ENCODE measurements at places on chromosomes 4 and X.

DNA sequence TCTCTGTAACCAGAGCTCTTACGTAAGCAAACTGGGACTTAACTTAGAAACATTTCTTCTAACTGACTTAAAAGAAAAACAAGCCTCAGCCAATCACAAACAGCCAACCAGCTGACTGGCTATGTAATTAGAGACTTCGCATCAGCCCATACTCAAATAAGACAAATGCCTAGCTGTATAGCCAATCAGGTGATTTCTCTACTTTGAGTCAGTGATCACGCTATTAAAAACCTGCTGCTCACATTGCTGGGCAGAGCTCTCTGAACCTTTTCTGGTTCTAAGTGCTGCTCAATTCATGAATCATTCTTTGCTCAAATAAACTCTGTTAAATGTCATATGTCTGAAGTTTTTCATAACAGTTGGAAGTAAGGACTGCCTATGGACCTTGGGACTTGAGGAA, 9.9 kb upstream of the SMIM10L2A start:
- H3K27ac ChIP-seq: no peak overlapping the region
- H3K36me3 ChIP-seq: no peaks in the 10 kb centered on the region
- DNase-seq: no peak
- H3K27me3 ChIP-seq: peaks cover 12% of the 10 kb centered on the region
- H3K4me3 ChIP-seq: no peak overlapping the region

DNA sequence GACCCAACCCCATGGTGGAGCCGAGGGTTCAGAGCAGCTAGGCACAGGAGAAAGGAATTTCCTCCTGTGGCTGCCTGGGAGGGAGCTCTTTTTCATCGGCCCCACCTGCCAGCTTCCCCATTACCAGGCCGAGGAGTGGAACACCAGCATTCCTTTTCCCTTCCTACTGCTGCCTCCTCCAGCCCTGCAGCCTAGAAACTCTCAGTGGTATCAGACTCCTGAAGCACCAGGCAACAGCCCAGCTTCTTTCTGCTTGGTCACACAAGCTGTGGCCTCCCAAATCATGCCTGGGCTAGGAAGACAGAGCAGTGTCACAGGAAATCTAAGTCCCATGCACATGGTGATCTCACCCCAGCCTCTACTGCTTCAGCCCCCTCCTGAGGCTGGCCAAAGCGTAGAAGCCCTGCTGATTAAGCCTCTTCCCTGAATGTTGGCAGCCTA, 30.1 kb downstream of the RTL5 start:
- no peaks in the 10 kb centered on the region for H3K36me3 ChIP-seq
- no peak overlapping the region for H3K4me3 ChIP-seq
- H3K4me1 ChIP-seq: peaks cover 9% of the 10 kb centered on the region
- H3K27ac ChIP-seq: no peak overlapping the region
- H3K27me3 ChIP-seq: no peaks in the 10 kb centered on the region

- H3K4me1 ChIP-seq: no peaks in the 10 kb centered on the region
- H3K27me3 ChIP-seq: no peaks in the 10 kb centered on the region
- H3K27ac ChIP-seq: no peak overlapping the region
These were observed 2.3 kb downstream of the SLC10A6 start for GRCh38 chr4:86846921-86847320.

GRCh38 chrX:134712272-134712671, 54.0 kb upstream of the PLAC1 start:
- no peaks in the 10 kb centered on the region for H3K36me3 ChIP-seq
- no peaks in the 10 kb centered on the region for H3K27me3 ChIP-seq
- no peak overlapping the region for H3K4me3 ChIP-seq
- no peak for DNase-seq
- no peak overlapping the region for H3K27ac ChIP-seq

GRCh38 chrX:4091046-4091760, 377.8 kb upstream of the PRKX start:
- H3K27me3 ChIP-seq: no peaks in the 10 kb centered on the region
- H3K4me3 ChIP-seq: no peak overlapping the region
- no peak overlapping the region for H3K27ac ChIP-seq
- H3K4me1 ChIP-seq: no peaks in the 10 kb centered on the region

DNA sequence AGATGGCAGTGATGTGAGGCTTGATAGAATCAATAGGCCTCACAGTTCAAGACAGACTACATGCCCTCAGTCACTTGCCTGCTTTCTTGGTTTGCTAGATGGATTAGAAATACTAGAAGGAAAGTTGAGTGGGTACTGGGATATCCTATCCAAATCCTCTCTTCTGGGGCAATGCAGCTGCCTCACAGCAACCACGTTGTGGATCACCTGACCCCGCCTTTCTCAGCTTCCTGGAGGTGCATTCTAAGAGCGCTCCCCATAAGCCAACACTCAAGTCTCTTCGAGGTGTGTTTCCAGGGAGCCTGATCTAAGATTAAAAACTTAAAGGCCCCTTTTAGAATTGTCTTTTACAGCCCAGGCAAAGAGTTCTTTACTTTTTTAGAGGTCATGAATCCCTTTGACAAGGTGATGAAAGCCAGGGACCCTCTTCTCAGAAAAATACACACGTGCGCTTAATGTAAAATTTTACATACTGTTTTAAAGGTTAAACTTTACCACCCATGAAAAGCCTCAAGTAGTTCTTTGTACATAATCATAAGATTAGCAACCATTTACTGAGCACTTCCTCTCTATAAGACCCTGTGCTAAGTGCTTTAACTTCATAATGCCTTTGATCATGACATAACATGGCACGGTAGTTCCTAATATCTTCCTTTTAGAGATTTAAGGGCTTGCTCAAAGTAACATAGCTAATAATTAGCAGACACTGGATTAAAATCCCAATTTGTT, 840 bp upstream of the RPL34 start:
- no peaks in the 10 kb centered on the region for H3K27me3 ChIP-seq
- peaks cover 21% of the 10 kb centered on the region for H3K36me3 ChIP-seq
- no peak overlapping the region for H3K4me3 ChIP-seq

- DNase-seq: no peak
- H3K4me3 ChIP-seq: peak overlapping the region; percentile 69
- peaks cover 3% of the 10 kb centered on the region for H3K36me3 ChIP-seq
- H3K4me1 ChIP-seq: peaks cover 5% of the 10 kb centered on the region
These were observed 671 bp upstream of the EIF4E start for GRCh38 chr4:98929341-98930267.

DNA sequence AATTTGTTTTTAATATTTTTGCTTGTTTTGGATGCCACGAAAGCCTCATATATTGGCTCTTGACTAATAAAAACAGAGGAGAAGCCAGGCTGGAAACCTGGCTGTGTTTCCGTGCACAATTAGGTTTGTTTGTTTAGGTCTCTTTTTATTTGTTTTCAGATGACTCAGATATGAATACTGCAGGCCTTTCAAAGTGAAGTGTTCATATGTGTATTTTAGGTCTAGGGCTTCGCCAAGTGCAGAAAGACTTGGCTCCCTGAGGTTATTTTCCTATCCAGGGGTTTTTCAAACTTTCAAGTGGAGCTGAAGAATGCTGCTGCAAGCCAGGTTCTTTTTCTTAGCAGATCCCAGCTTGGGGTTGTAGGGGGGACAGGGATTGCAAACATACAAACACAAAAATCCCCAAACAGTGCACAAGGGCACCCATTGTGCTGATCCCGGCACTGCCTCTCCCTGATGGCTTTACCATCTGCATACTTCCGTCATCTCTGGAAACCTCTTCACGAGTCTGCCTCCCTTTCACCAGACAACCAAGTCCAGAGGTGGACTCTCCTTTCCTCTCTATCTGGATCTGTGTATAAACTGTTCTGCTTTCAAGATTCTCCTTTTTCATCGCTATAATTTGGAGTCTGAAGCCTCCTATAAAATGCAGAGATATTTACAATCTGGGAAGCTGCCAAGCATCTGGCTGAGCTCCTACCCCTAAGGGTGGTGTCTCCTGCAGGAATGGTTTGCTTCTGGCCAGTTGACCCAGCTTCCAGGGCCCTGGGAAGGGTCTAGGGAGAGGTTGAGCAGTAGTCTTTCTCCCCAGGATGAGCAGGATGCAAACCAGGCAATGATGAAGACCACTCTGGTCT, 108.6 kb downstream of the SMIM20 start:
- peaks cover 8% of the 10 kb centered on the region for H3K4me1 ChIP-seq
- no peaks in the 10 kb centered on the region for H3K36me3 ChIP-seq
- H3K27ac ChIP-seq: no peak overlapping the region
- no peaks in the 10 kb centered on the region for H3K27me3 ChIP-seq
- no peak overlapping the region for H3K4me3 ChIP-seq

GRCh38 chr4:45120163-45120562, 393.8 kb upstream of the GNPDA2 start:
- H3K4me3 ChIP-seq: no peak overlapping the region
- DNase-seq: no peak
- no peaks in the 10 kb centered on the region for H3K36me3 ChIP-seq
- H3K4me1 ChIP-seq: no peaks in the 10 kb centered on the region

DNA sequence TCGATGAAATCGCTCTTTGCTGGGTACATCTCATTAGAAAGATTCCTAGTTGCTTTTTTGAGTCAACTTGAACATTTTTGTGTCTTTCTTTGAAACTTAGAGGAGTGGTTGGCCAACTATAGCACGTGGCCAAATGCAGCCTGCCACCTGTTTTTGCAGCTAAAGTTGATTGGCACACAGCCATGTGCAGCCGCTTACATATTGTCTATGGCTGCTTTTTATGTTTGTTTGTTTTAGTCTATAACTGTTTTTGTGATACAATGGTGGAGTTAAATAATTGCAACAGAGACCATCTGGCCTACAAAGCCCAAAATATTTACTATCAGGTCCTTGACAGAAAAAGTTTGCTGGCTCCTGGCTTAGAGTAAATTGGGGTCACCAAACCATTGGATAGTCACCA, 86.3 kb downstream of the CLCN4 start:
- peaks cover 14% of the 10 kb centered on the region for H3K27me3 ChIP-seq
- no peak overlapping the region for H3K4me3 ChIP-seq
- H3K4me1 ChIP-seq: no peaks in the 10 kb centered on the region
- DNase-seq: peak; percentile 58
- H3K36me3 ChIP-seq: no peaks in the 10 kb centered on the region

GRCh38 chr4:7581477-7581876, 146.7 kb upstream of the PSAPL1 start:
- peak; percentile 84 for DNase-seq
- no peak overlapping the region for H3K27ac ChIP-seq
- H3K36me3 ChIP-seq: no peaks in the 10 kb centered on the region

DNA sequence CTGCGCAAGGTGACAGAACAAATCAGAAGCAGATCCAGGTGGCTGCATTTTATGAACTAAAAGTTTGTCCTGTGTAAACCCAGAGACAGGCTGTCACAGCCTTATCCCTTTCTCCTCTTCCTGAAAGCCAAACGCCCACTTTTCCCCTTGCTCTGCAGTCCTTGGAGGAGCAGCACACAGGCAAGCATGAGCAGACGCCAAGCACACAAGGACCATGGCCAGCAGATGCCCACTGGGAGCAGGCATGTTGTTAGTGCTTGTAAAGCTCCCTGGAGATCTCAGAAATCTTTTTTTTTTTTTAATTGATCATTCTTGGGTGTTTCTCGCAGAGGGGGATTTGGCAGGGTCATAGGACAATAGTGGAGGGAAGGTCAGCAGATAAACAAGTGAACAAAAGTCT, 11.5 kb upstream of the HOPX start:
- H3K36me3 ChIP-seq: no peaks in the 10 kb centered on the region
- H3K4me3 ChIP-seq: no peak overlapping the region
- DNase-seq: no peak
- H3K4me1 ChIP-seq: no peaks in the 10 kb centered on the region

DNA sequence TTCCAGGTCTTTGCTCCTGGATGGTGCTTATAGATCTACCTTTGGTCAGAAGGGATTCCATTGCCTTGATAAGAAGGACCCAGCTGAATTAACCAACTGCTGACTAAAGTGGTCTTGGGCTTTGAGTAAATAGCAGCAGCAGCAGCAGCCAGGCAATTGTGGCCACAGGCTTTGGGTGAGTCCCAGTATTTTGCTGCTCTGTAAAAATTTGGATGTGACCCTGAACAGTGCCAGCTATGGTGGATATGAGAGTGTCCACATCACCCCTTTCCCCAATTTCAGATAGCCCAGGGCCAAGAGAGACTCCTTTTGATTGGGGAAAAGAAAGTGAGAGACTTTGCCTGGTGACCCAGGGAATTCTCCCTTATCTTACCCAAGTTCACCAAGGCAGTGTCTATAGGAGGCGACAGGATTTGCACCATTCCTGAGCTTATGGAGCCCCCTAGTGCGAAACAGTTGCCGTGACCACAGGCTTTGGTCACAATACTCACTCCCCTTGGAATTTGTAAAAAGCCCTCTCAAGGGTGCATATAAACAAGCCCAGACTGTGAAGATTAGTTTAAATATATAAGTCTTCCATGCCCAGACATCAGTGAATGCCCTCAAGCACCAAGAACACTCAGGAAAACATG, 518.0 kb downstream of the TMA16 start:
- no peaks in the 10 kb centered on the region for H3K27me3 ChIP-seq
- no peak overlapping the region for H3K4me3 ChIP-seq
- DNase-seq: peak; percentile 49
- no peak overlapping the region for H3K27ac ChIP-seq

DNA sequence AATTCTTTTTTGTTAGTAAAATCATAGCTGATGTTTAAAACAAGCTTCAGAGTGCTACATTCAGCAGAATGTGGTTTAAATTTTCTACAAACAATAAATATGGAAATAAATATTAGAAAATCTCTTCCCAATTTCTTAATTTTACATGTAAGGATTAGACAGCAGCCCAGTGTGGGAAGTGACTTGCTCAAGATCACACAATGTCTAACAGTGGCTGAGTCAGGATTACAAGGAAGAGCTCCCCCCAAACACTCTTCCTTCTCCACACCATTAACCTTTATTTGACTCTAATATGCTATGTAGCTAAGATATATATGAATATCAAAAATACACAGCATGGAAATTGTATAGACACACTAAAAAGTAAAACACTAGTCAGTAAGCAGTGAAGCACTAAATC, 59.5 kb downstream of the SLC10A7 start:
- no peaks in the 10 kb centered on the region for H3K36me3 ChIP-seq
- no peak for DNase-seq
- H3K27ac ChIP-seq: no peak overlapping the region

DNA sequence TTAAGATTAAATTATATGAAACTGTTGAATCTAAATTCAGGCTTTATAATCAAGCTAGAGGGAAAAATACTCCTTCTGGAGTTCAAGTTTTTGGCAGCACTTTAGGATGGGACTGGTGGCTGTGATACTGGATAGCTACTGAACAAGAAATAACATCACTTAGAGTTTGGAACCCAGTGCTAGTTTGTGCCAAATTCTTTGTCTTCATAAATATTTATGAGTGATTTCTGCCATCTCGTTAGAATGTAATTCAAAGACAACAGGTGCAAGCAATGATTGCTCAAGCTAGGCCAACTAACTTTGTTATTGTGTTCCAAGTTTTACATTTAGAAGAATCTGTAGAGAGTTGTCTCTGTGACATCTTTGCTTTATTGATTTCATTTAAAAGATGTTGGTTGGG, 417.9 kb downstream of the FAT4 start:
- H3K27ac ChIP-seq: no peak overlapping the region
- no peak for DNase-seq
- no peaks in the 10 kb centered on the region for H3K36me3 ChIP-seq
- H3K27me3 ChIP-seq: no peaks in the 10 kb centered on the region

DNA sequence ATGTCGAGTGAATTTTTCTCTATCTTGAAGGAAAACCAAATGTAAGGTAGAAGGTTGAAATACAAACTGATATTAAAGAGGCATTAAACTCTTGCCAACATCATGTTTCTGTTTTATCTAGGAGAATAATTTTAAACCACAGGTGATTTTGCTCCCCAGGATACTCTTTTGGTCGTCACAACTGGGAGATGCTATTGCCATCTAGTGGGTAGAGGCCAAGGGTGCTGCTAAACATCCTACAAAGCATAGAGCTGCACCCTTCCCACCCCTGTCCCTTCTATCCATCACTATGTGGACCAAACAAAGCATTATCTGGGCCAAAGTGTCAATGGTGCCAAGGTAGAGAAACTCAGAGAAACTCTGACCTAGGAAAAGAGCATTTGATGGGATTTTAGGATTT, 154.6 kb upstream of the MAGEB2 start:
- no peaks in the 10 kb centered on the region for H3K36me3 ChIP-seq
- no peak overlapping the region for H3K27ac ChIP-seq
- H3K4me1 ChIP-seq: no peaks in the 10 kb centered on the region
- H3K27me3 ChIP-seq: no peaks in the 10 kb centered on the region
- no peak for DNase-seq
